ENCODE measurements at places on chromosomes 11 and 22.

DNA sequence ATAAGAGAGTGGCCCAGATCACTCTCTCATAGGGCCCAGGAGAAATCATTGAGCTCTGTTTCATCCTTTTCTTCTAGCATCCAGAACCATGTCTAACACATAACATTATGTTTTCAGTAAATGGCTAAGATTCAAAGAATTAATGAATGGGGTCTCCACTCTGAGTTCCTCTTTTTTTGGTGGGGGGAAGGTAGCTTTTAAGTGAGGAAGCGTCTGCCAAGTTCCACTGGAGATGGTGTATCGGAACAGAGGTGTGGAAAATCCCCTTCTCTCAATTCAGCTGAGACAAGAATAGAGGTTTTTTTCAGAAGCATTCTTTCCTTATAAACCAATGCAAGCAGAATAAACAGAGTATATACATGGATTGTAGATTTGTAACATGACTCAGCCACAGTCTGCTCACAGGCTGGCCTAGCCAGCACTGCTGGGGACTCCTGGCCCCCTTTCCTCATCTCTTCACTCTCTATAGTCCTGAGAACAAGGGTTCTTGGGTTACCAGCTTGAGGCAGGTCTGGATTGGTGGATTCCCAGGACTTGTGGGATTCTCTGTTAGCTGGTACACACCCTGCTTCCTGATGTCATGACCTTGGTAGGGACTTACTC is 97.2 kb downstream of the TRAF6 start:
- no peak for DNase-seq

GRCh38 chr11:110968348-110969062 is 256.3 kb upstream of the ARHGAP20 start:
- DNase-seq = no peak

GRCh38 chr11:72617080-72617762 is 57.0 kb downstream of the PDE2A start:
- DNase-seq = no peak

- no peak for DNase-seq
Measured at GRCh38 chr11:61067782-61068446, 34.4 kb upstream of the CD5 start.

DNA sequence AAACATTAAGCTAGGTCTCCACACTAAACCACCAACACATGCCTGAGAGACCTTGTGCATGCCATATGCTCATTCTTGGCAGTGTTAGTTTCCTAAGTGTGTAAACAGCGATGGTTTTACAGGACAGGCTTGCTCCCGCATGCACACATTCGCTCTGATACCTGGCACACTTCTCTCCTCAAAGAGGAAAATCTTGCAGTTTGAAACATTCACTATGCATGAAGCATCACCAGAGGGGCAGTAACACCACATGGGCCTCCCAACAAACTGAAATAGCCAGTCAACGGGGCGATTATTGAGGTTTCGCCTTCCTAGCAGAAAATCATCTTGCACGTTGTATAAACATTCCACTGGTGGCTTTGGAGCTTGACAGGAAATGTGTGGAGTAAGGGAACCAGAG is 52.6 kb downstream of the ABTB2 start:
- no peak for DNase-seq

DNA sequence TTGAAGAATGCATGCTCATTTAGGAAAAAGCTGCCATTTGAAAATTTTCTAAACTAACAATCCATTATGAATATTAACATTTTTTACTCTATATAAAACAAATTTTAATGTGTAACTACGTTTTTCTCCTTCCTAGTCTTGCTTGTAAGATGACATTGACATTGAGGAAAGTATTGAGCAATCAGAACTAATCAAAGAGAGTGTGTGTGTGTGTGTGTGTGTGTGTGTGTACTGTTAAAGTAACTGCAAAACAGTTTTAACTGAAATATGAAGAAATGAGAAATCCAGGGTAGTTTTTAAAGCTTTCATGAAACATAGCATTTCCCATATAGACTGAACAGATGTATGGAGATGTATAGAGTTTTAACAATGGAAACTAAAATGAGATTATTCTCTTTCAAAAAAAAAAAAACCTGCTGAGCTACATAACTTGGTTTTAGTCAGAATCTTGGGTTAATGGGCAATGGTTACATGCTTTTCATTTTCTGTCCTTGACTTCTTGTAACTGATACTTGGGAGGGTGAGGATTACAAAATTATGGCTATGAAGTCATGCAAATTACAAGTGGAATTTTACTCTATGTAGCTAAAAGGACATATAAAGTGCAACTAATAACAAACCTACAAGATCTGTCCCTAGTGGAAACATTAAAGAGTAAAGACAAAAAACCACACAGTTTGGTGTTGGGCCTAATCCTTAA is 2.0 kb downstream of the PDGFD start:
- no peak for DNase-seq

- no peak for DNase-seq
Measured at GRCh38 chr11:124551189-124551588, 7.7 kb upstream of the OR8B12 start.
